CD4-positive, alpha-beta T cell treated with Interleukin-10 for 1 hour (primary cell): ENCODE measurements at places on chromosomes 4 and X.
A peak's percentile ranks its signal among the peaks of the same experiment; 100 is the strongest.

DNA sequence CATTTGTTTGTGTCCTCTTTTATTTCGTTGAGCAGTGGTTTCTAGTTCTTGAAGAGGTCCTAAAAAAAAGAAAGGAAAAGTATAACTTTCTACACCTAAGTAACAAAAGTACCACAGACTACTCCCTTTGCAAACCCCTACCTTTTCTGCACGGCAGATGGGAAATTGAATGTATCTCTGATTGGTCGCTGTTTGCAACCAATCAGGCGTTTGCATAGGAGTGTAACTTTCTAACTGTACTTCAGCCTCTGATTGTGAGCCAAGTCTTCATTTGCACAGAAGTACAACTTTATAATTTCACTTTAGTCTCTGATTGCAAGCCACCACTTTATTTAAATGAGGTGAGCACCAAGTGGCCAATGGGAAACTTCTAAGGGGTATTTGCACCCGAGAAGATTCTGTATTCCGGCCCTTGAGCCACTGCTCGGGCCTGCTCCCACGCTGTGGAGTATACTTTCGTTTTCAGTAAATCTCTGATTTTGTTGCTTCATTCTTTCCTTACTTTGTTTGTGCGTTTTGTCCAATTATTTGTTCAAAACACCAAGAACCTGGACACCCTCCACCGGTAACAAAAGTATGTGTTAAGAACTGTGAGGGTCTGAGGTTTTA, 40.3 kb upstream of the FHL1 start:
- DNase-seq: no peak

GRCh38 chr4:142393127-142393526, 453.0 kb downstream of the INPP4B start:
- no peak for DNase-seq

DNA sequence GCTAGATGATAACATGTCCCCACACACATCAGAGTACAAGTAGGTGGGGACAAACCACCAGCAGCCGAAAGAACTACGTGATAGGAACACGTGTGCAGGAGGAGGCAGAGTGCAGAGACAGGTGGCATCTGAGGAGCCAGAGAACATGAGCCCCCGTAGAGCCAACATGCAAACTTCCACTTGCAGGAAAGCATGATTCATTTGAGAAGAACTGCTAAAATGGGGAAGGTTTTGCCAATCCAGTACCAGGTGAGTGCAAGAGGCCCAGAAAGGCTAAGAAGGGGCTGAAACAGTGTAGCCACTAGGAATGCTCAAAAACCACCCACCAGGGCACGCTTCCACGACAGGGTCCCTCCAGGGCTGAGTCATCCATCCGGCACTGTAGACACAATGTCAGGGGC, 149.8 kb upstream of the TENM3 start:
- no peak for DNase-seq

GRCh38 chrX:681989-682388, 51.4 kb downstream of the SHOX start:
- DNase-seq: no peak

DNA sequence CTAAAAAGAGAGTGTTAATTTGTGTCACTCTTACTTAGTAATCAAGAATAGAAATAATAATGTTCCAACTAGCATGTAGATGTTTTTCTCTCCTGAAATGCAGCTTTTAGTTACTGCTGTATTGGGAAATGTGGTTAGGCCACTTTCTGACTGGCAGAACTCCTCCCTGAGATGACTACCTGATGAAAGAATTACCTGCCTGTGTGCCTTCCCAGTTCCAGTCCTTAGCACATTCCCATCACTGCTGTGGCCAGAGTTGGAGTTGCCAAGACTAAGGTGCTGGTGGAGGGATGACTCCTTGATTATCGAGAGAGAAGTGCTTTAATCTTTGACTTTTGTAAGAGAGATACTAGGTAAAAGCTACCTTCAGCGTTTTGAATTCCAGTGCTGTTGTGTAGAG, 9.5 kb downstream of the GAB1 start:
- no peak for DNase-seq

- DNase-seq: no peak
Observed at GRCh38 chr4:41024556-41025491, 189.5 kb downstream of the APBB2 start.

DNA sequence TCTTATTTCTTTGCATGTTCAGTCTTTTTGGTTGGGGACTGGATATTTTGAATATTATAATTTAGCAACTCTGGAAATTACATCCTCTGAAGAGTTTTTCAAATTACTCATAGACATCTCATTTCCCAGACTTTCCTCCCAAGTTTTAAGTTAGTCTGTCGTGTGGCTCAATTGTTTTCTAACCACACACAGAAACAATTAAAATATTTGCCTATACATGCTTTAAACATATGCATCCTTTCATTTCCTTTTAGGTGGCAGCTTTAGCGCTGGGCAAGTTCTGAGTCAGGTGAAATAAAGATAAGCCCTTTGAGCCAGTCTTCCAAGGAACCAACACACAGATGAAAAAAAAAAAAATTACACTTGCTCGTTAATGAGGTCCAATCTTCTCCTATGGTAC, 307.0 kb upstream of the SPOCK3 start:
- DNase-seq: no peak

DNA sequence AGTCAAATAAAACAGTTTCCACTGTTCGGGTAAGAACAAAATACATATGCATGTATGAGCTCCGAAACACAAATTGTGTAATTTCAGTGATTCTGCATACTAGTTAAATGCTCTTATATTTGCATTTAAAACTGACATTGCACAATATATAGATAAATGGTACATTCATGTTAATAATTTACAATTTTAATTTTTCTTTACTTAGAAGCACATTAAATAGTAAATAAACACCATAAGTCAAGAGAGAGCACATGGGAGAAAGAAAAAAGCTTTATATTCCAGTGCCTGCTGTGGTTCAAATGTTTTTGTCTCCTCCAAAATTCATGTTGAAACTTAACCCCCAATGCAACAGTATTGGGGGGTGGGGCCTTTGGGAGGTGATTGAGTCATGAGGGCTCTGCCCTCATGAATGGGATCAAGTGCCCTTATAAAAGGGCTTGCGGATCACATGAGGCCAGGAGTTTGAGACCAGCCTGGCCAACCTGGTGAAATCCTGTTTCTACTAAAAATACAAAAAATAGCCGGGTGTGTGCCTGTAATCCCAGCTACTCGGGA, 322.9 kb downstream of the BCOR start:
- no peak for DNase-seq

- DNase-seq: no peak
Observed at GRCh38 chrX:153944140-153944799, at the start of gene RENBP. TSS of gene RENBP (minus strand) at chrX:153944643. CDS start at chrX:153944610, 33 bp downstream.

GRCh38 chr4:150280975-150281374, 202.7 kb downstream of the DCLK2 start:
- no peak for DNase-seq

DNA sequence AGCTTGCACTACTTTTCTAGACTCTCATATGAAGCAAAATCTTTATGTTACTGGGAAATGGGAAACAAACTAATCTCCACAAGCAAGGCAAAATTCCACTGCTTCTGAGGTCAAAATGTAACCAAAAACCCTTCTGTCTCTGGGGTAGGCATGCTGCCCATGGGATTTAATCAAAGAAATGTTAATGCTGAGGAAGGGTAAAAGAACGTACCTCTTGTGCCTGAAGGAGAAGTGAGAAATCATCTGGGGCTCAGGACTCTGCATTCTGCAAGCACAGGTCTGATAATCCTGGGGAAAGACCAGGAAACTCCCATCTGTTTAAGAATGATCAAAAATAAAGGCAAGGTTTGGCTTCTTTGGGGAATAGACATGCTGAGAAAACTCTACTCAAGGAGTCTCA, 184.7 kb downstream of the GRID2 start:
- DNase-seq: no peak

GRCh38 chr4:66340286-66340893, 670.1 kb upstream of the EPHA5 start:
- DNase-seq: no peak

DNA sequence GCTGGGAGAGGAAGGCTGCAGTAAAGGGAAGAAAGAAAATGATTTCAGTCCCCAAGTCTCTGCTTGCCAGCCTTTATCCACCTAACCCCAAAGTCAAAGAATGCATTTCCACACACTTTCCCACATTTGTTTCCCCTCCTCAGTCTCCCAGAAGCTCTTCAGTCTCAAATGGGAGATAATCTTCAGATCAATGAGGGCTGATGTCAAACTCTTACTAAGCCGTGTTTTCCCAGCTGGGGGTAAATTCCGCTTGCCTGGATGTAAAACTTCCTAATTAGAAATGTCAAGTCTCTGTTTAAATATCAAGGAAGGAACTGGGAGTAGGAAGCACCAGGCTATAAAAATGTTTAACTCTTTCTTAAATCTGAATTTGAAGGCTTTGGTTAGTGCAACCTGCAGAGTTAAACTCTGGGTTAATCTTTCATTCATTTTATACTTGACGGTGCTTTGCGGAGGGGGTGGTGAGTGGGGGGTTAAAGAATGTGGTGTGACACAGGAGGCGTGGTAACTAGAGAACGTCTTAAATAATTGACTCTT, 601.4 kb upstream of the ACTRT1 start:
- DNase-seq: no peak

DNA sequence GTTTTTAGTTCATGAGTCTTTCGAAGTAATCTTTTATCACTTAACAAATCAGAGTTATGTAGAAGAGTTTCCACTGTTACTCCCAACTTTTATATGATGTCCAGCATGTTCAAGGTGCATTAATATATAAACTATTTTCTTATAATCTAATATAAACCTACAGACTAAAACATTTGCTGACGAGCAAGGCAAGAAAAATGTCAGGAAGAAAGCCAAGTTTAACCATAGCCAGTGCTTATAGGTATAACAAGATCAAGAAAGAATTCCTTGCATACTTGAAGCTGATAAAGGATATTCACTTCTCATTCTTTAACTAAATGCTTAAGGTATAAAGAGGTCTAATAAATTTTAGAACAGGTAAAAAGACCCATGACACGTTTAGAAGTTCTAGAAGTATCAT, 167.7 kb downstream of the NPNT start:
- no peak for DNase-seq

- DNase-seq: no peak
Observed at GRCh38 chr4:14641871-14642270, 360.4 kb upstream of the CPEB2 start.

GRCh38 chr4:99633772-99634171, 23.9 kb downstream of the C4orf54 start:
- no peak for DNase-seq

GRCh38 chr4:139740531-139741041, 75.0 kb downstream of the MGST2 start:
- DNase-seq: no peak

DNA sequence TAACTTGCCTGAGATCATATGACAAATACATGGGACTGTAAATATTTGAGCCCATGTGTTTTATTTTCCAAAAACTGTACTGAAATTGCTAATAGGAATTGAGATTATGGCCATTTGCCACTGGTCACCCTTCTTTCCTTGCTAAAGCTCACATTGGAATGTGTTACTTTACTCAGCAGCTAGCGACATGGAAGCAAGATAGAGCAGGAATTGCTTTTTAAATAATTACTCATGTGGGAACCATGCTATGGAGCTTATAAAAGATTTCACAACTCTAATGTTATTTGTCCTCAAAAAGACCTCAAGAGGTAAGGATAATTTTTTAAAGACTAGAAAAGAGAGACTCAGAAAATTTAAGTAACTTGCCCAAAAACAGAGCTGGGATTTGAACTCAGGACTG, 48.8 kb upstream of the AFAP1 start:
- DNase-seq: no peak

- no peak for DNase-seq
Observed at GRCh38 chrX:109872021-109872732, 130.7 kb upstream of the TMEM164 start.

DNA sequence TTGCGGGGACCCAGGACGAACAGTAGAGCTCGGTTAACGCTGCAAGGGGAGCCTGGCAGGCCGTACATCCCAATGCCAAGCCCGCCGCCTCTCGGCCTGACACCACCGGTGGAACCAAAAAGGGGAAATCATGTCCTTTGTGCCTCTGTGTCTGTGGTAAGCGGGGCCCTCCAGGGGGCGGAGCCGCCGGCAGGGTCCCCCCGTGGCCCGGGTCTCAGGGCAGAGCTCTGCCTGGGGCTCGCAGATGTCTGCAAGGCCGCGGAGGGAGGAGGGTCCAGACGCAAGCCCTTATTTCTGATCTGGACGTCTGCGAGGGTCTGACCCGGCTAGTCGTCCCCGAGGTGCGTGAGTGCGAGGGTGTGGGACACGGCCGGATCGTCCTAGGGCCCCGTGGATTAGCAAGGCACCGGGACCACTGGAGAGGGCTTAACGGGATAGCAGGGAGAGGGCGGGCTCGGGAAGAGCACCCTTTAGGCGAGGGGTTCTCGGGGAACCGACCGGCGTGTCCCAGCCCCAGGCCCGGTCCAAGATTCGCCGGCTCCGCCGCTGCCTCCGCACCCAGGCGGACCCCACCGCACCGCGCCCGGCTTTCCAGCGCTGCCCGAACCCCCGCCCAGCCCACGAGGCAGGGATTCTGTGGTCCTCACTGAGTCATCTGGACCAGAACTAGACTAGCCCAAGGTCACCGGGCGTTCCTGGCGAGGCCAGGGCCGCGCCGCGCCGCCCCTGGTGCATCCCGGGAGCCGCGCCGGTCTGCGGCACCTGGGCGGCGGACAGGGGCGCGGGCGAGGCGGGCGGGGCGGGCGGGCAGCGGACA, 863 bp upstream of the FAM193A start:
- DNase-seq: peak; percentile 59

DNA sequence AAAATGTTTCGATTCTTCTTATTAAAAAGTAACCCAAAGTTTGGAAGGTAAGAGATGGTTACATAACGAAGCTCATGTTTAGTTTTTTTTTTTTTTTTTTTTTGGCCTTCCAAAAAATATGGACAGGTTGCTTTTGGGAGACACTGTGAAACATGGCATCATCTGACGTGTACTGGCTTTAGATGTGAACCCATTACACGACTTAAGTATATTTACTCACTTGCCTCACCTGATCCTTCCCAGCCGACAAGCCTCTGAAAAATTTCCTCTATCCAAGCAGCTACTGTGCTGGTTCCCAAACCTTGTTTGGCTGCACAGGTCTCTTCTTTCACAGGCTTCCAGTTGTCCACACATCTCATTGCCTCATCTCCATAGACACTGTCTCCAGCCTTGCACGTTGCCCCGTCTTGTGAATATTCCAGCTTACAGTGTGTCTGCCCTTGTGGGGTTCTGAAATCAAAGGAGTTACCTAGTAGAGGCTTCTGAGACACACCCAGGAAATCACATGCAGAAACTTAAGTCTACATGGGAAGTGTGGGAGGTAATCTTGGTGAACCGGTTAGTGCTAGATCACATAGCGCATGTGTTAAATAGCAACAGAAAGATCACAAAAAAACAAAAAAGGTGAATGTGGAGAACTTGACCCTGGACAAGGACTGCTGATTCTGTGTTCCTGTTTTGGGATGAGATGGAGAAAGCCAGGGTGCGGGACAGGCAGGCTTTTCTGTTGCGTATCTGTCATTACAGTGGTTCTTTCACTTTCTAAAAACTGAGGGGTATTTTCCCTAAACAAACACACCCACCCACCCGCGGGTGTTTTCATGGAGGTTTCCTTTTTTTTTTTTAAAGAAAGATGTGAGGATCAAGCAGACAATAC, 328.6 kb downstream of the ARHGAP10 start:
- DNase-seq: peak; percentile 56
